HS-27A (cell line): ENCODE measurements at places on chromosomes 16 and 17.

- DNase-seq = no peak
Measured at GRCh38 chr16:22192261-22193062, 13.6 kb upstream of the EEF2K start.

GRCh38 chr16:20871258-20871657 lies 28.9 kb downstream of the DCUN1D3 start:
- DNase-seq = no peak

DNA sequence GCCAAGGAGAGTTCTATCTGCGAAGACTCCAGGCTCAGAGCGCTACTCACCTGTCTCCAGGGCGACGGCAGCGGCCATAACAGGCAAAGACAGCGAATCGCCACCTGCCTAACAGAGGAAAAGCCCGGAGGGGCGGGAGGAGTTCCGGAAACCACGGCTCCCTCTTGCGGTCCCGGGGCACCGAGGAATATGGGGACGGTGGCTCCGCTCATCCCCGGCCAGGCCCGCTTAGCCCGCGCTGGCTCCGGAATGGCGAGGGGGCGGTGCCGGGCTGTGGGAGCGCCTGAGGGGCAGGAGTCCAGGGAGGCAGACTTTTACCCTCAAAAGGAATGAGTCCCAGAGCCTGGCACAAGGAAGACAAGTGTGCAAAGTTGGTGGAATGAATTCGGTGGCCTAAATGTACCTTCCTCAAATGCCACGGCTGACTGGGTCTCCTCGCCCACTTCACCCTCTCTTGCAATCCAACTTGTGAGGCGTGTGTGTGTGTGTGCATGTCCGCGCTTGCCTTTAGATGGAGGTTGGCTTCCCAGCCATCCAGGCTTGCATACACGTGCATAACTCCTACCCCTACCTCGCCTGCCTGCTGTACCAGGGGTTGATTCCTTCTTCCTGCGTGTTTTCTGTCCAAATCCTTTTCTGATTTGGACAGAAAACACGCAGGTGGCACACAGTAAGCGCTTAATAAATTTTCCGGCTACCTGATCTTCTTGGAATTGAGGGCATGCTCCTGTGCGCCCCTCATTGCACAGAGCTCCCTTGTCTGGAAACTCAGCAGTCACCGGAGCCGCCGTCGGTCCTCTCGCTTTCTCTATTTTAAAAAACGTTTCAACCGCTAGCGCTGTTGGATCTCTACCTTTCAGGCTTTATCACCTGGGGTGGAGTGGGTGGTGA lies 3.5 kb downstream of the C17orf100 start:
- DNase-seq = no peak

GRCh38 chr17:40410082-40410481 lies 7.6 kb downstream of the TOP2A start:
- DNase-seq = no peak

DNA sequence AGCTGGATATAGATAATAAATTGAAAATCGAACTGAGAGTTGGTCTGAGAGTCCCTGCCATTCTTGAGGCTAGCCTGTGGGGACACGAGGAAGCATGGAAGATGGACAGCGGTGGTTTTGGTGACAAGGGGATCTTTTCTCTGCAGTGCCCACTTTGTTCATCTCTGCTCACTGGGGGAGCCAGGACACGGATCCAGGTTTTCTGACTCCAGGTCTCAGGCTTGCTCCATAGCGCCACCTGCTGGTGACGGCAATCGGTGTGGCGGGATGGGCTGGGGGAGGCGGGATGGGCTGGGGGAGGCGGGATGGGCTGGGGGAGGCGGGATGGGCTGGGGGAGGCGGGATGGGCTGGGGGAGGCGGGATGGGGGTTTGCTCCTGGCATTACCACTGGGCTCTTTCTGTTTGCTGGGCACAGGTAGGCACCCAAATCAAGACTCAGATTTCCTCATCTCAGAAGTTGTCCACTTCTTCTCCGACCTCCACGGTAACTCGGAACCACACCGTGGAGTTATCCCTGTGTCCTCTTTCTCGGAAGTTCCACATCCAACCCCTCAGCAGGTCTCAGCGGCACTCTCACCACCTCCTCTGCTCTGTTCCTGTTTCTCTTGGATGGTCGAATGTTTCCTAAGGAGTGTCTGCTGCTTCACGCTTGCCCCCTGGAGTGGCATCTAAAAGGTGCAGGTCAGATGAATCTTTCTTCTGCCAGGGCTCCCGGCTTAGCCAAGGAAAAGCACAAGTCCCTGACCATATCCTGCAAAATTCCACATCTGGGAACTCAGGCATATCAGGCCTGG lies 142.4 kb downstream of the CYLD start:
- DNase-seq = no peak
